ENCODE measurements at places on chromosomes 3 and 15. TPM values are rescaled to one million over a fixed set of nuclear protein-coding genes. Genes with fewer than 3 reads are reported as not detected.

Gene PEAK1
- 7.5 TPM for total RNA-seq

Gene CHP1
- 171 TPM for total RNA-seq

Gene GOLGA8O
- total RNA-seq, result 0.61 TPM

Gene AHSG
- not detected for total RNA-seq

Gene CADM2
- not detected for total RNA-seq

Gene TM4SF4
- not detected for total RNA-seq

Gene ZNF710
- 11.6 TPM for total RNA-seq

Gene COL6A5
- total RNA-seq, result not detected

Gene ZNF80
- not detected for total RNA-seq

Gene FES
- 1.9 TPM for total RNA-seq

Gene GPR87
- 61.2 TPM for total RNA-seq

Gene SERINC4
- total RNA-seq, result not detected

Gene HGD
- total RNA-seq, result not detected

All from hair follicular keratinocyte (primary cell).